ENCODE measurements at places on chromosomes 7 and 10.

DNA sequence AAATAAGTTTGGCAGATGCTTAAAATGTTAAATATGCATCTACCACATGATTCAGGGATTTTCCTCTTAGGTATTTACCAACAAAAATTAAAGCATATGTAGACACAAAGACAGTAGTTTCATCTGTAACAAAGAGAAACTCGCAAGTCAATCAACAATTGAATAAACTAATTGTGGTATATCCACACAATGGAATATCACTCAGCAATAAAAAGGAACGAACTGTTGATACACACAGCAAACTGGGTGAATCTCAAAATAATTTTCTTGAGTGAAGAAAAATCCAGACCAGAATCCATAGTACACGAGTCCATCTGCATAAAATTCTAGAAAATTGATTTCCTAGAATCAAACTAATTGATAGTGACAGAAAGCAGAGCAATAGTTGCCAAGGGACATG, 5.2 kb downstream of the ARHGAP12 start:
- DNase-seq = no peak

- no peak for DNase-seq
Observed at GRCh38 chr7:71132377-71133231, 660 bp downstream of the GALNT17 start.

DNA sequence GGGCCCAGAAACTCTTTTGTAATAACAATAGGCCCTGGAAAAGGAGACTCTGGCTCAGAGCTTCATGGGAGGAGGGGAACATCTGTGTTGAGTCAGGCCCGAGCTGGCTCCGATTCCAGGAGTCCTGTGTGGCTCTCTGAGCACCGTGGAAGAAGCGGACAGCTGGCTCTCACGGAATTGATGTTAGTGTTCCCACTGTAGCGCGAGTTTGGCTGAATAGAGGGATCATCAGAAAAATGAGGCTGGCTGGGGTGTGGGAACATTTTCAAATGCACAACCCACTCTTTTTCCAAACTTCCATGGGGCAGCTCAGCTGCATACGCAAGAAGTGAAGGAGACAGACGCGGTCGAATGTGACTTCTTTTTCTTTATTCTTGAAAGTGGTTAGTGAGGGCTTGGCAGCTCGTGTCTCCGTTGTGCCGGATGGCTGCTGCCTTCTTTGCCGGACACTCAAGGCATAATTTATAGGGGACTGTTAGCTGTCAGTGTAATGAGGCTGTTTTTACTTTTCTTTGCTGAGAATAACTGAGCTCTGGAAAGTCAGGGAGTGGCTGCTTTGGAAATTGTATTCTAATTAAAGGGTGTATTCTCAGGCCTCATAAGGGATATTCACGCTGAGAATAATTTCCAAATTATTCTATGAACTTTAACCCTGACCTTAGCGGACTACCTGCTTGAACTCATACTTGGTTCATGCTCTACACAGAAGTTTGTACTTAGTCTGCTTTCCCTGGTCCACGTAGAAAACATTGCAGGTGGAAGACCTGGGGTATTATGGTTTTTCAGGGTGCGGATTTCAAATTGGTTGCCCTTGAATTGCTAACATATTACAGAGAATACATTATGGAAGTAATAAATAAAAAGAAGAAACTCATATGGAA, 23.1 kb downstream of the MDFIC start:
- DNase-seq = no peak

GRCh38 chr10:46518028-46518725, 38.3 kb downstream of the GPRIN2 start:
- DNase-seq = no peak

- DNase-seq = no peak
Observed at GRCh38 chr10:71221586-71222202, 9.3 kb downstream of the UNC5B start.

GRCh38 chr7:92917230-92917629, 80.9 kb upstream of the CDK6 start:
- DNase-seq = no peak

DNA sequence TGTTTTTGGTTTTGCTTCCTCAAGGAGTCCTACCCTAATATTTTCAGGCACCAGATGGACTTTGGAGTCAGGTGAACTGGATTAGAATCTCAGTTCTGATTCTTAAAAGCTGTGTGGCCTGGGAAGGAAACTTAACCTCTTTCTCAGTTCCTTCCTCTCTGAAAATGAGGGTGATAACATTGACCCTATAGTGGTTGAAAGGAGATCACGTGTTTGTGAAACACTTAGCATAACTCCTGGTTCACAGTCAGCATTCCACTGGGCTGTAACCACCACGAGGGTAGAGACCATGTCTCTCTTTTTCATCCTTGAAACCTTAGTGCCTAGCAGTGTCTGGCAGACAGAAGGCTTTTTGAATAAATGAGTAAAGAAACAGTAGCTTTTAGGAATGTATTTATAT, 16.7 kb downstream of the LSMEM1 start:
- no peak for DNase-seq

GRCh38 chr7:27745064-27745583, 5.2 kb downstream of the TAX1BP1 start:
- no peak for DNase-seq

DNA sequence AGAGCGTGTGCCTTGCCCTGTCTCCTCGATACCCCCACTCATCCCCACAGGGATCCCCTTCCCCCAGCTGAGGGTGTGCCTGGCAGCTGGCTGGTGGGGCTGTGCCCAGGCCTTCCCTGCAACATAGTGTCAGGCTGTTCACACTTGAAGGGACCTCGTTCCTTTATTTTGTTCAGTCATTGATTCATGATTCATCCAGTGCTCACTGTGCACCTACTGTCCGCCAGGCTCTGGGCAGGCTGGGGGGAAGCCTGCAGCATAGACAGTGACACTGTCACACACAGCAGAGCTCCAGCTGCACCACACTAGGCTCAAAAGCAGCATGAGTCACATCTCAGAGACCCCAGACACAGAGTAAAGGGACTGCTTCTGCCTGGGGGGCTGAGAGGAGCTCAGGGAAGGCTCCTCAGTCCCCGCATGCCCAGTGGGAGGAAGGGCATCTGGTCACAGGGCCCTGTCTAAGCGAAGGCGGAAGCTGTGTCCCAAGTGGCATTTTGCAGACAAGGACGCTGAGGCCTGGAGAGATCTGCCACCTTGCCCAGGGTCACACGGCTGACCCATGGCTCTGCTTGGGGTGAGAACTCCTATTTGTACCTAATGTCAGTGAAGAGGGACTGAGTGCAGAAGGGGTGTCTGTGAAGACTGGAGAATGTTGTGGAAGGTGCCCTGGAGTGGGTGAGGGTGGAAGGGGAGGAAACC, 27.9 kb downstream of the CDH23 start:
- no peak for DNase-seq

- DNase-seq = no peak
Observed at GRCh38 chr7:96004578-96004977, 232.2 kb downstream of the DYNC1I1 start.

GRCh38 chr10:131668903-131669302, 231.9 kb upstream of the PPP2R2D start:
- no peak for DNase-seq

- no peak for DNase-seq
Observed at GRCh38 chr7:80847027-80847426, 71.8 kb downstream of the SEMA3C start.

GRCh38 chr10:79063071-79063491, 5.7 kb upstream of the ZMIZ1 start:
- DNase-seq = no peak

- no peak for DNase-seq
Observed at GRCh38 chr10:74078037-74078436, 72.6 kb downstream of the AP3M1 start.

GRCh38 chr7:110944966-110945644, 145.8 kb upstream of the LRRN3 start:
- DNase-seq = no peak

DNA sequence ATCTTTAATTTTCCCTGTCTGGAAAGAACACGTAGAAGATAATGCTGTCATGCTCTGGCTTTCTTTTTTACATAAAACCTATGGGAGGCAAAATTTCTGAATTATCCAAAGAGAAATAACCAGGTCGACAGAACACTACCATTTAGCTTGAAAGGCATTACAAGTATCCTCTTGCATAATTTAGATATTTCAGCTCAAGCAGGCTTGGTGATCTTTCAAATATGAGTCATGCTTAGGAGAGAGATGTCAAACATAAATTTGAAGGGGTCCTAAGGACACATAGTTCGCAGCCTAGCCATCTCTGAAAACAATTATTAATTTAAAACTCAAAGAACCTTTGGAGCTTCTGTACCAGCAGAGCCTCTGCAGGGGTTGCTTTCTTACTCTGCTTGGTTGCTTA, 100.9 kb downstream of the FAS start:
- no peak for DNase-seq

GRCh38 chr7:127018889-127019288, 233.9 kb downstream of the GRM8 start:
- DNase-seq = no peak

GRCh38 chr7:4808026-4808425, 32.6 kb downstream of the AP5Z1 start:
- DNase-seq = no peak

DNA sequence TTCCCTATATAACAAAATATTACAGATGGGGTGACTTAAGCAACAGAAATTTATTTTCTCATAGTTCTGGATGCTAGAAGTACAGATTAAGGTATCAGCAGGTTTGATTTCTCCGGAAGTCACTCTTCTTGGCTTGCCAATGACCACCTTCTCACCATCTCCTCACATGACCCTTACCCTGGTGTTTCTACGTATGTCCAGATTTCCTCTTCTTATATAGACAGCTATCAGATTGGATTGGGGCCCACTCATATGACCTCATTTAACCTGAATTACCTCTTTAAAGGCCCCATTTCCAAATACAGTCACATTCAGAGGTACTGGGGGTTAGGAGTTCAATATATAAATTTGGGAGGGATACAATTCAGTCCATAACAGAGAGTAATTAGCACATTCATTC, 17.0 kb upstream of the RAPGEF5 start:
- DNase-seq = no peak

GRCh38 chr10:103417601-103418000, 21.2 kb downstream of the PDCD11 start:
- no peak for DNase-seq

GRCh38 chr10:17022896-17023295, 106.7 kb downstream of the CUBN start:
- DNase-seq = no peak

DNA sequence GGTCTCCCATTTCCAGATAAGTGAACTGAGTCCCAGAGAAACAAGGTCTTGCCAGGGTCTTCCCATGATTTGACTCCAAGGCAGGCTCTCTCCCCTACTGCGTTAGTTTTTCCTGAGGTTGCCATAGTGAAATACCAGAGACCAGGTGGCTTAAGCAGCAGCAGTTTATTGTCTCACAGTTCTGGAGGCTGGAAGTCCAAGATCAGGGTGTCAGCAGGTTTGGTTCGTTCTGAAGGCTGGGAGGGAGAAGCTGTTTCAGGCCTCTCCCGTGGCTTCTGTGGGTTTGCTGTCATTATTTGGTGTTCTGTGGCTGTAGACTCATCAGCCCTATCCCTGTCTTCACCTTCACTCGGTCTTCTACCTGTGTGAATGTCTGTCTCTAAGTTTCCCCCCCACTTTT, 129.9 kb downstream of the GRK5 start:
- no peak for DNase-seq

- DNase-seq = no peak
Observed at GRCh38 chr7:105055621-105056020, 41.6 kb downstream of the KMT2E start.

- DNase-seq = no peak
Observed at GRCh38 chr10:20877986-20878983, 18.8 kb downstream of the NEBL start.

- no peak for DNase-seq
Observed at GRCh38 chr10:116974456-116975005, 30.5 kb downstream of the SHTN1 start.

DNA sequence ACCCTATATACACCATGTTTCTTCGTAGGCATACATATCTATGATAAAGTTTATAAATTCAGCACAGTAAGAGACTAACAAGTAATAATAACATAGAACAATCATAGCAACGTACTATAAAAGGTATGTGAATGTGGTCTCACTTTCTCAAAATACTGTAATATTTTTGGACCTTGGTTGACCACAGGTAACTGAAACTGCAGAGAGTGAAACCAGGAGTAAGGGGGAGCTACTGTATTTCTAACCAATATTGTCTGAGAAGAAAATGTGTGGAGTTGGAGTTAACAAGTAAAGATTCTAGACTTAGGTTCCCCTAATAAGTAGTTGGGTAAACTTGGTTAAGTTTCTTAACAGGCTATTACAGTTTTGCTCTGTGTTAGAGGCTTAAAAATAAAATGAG, 72.1 kb downstream of the GNAI1 start:
- no peak for DNase-seq

DNA sequence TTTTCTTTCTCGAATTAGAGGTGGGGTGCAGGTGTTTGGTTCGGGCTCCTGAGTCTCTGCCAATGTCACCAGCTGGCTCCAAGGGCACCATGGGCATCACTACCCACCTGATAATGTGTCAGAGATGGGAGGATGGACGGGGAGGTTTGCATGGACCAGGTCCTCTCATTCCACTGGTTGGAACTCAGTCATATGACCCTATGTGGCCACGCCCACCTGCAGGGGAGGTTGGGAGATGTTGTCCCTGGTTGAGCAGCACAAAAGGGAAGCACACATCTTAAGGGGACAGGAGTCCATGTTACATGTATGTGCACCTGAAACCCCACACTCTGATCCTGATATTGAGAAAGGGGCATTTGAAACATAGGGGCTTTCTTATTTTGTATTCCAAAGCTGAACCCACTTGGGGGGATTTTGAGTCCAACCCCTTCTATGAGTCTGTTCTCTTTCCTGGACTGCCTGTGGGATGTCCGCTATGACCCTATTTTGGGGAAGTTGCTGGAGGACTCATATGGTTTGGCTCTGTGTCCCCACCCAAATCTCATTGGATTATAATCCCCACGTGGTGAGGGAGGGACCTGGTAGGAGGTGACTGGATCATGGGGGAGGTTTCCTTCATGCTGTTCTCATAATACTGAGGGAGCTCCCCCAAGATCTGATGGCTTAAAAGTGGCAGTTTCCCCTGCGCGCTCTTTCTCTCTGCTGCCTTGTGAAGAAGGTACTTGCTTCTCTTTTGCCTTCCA, 66.9 kb upstream of the BAIAP2L1 start:
- no peak for DNase-seq

DNA sequence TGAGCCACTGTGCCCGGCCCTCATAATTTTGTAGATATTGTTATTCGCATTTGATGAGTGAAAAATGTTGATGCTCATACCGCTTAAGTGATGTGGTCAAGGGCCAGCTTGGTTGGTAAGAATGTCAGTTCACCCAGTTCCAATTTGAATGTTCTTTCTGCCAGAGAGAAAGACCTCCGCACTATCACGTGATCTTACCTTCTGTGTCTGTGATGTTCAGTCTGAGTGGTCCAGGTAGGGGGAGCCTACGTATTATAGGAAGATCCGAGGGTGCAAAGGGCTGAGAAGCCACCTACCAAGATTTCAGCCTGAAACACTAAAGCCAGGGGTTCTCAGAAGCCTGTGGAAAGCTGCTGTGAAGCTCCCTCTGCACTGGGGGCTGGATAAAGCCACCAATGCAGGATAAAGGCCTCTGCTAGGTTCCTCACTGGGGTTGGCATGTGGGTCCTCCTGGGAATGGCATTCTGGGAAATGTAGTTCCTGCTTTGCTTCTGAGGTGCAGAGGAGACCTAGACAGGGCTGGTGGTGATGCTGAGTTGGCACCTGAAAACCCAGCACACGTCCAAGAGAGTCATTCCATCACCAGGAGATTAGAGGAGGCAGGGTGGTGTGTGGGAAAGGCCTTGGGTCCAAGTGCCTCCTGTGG, 64.7 kb upstream of the AOAH start:
- DNase-seq = no peak

- no peak for DNase-seq
Observed at GRCh38 chr7:92052684-92053083, 81.6 kb downstream of the CYP51A1 start.

GRCh38 chr7:111531993-111532392, 30.3 kb downstream of the IMMP2L start:
- no peak for DNase-seq
